Activated CD8-positive, alpha-beta T cell treated with anti-CD3 and anti-CD28 coated beads for 36 hours (primary cell): ENCODE measurements at places on chromosomes 5 and 9. TPM values are rescaled to one million over a fixed set of nuclear protein-coding genes. Genes with fewer than 3 reads are reported as not detected.

GRCh38 chr5:96470785-96471184 is 37.7 kb upstream of the PCSK1 start:
- no peak overlapping the region for H3K27ac ChIP-seq
- H3K4me1 ChIP-seq = no peaks in the 10 kb centered on the region
- H3K36me3 ChIP-seq = no peaks in the 10 kb centered on the region

DNA sequence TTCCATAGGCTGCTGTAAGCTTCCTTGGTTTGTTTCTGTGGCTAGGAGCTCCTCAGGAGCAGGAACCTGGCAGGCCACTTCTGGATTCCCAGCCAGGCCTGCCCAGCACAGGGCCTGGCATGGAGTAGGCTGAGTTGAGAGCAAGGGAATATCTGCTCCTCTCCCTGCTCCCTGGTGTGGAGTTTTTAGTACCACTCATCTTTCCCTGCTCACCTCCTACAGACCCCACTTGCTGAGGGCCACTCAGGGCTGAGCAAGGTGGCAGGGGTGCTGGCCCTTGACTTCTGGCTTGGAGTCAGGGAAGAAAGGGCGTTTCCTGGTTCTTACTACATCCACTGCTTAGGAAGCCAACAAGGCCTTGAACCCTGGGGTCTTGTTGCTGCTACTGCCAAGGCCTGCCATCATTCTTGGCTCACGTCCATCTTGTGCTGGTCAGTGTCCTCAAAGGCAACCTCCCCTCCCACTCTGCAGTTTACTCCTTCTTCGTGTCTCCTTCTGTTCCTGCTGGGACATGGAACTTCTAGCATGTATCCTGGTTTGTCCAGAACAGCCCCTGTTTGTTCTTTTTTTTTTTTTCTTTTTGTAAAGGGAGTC is 54.9 kb downstream of the PSD2 start:
- peaks cover 10% of the 10 kb centered on the region for H3K27me3 ChIP-seq
- peak overlapping the region; percentile 24 for H3K27ac ChIP-seq
- no peaks in the 10 kb centered on the region for H3K36me3 ChIP-seq
- H3K4me1 ChIP-seq = peaks cover 6% of the 10 kb centered on the region
- no peak for DNase-seq

- H3K4me3 ChIP-seq = no peak overlapping the region
- no peaks in the 10 kb centered on the region for H3K36me3 ChIP-seq
- no peaks in the 10 kb centered on the region for H3K4me1 ChIP-seq
- peaks cover 7% of the 10 kb centered on the region for H3K27me3 ChIP-seq
Measured at GRCh38 chr9:115400796-115401195, 282.8 kb upstream of the TNC start.

- no peaks in the 10 kb centered on the region for H3K4me1 ChIP-seq
- no peak overlapping the region for H3K4me3 ChIP-seq
- no peak overlapping the region for H3K27ac ChIP-seq
- no peaks in the 10 kb centered on the region for H3K36me3 ChIP-seq
- H3K27me3 ChIP-seq = no peaks in the 10 kb centered on the region
Measured at GRCh38 chr5:120927950-120928530, 463.9 kb downstream of the PRR16 start.

DNA sequence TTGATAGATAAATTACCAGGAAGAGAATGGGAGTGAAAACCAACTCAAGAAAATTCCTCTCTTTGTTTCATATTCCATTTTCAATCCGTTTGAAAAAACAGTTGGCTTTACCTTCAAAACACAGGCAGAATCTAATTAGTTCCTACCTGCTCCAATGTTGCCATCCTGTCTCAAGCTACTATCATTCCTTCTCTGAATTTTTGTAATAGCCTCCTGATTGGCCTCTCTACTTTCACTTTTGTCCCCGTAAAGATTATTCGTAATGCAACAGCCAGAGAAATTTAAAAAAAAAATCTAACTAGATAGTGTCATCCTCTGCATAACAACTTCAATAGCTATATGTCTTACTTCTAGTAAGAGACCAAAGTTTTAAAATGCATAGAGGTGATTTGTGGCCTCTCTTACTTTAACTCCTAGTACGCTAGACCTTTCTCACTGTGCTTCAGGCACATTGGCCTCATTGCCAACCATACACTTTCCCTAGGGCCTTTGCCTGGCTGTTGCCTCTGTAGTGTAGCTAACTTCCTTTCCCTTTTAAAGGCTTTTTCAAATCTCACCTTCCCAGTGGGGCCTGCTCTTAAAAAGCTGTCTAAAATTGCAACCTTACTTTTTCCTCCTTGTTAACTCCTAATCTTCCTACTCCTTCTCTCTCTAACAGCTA is 311.3 kb upstream of the GRIN3A start:
- no peaks in the 10 kb centered on the region for H3K4me1 ChIP-seq
- no peak overlapping the region for H3K4me3 ChIP-seq
- H3K27ac ChIP-seq = no peak overlapping the region
- DNase-seq = no peak

Gene RAB24
- total RNA-seq = 26.6 TPM
